Natural killer cell treated with Interleukin-12 subunit alpha and Interleukin-12 subunit beta and Interleukin-15 and Interleukin-18, amount 100 ng/mL, for 72 hours (primary cell): ENCODE measurements at places on chromosomes 16 and 17. TPM values are rescaled to one million over a fixed set of nuclear protein-coding genes. Genes with fewer than 3 reads are reported as not detected.

BMERB1 gene
- 7.3 TPM for total RNA-seq

CTRB2 gene
- total RNA-seq = not detected

TPSD1 gene
- not detected for total RNA-seq

MT1H gene
- not detected for total RNA-seq

MYH11 gene
- not detected for total RNA-seq

CSNK1D gene
- 215 TPM for total RNA-seq

GRCh38 chr17:18360518-18360917 lies 2.8 kb downstream of the SHMT1 start:
- no peaks in the 10 kb centered on the region for H3K27me3 ChIP-seq
- H3K27ac ChIP-seq = no peak overlapping the region
- peaks cover 18% of the 10 kb centered on the region for H3K4me1 ChIP-seq
- H3K36me3 ChIP-seq = no peaks in the 10 kb centered on the region
- no peak overlapping the region for H3K4me3 ChIP-seq
- DNase-seq = no peak

DNA sequence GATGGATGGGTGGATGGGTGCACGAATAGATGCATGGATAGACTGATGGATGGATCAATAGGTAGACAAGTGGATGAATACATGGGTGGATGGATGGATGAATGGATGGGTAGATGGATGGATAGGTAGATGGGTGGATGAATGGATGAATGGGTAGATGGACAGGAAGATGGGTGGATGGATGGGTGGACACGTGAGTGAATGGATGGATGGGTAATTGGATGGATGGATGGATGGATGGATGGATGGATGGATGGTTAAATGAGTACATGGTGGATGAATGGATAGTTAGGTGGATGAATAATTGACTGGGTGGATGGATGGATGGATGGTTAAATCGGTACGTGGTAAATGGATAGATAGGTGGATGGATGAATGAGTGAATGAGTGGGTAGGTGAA lies 89.7 kb upstream of the ZNF469 start:
- H3K36me3 ChIP-seq = no peaks in the 10 kb centered on the region
- no peak overlapping the region for H3K27ac ChIP-seq
- DNase-seq = no peak
- H3K4me1 ChIP-seq = no peaks in the 10 kb centered on the region

- peaks cover 52% of the 10 kb centered on the region for H3K4me1 ChIP-seq
- DNase-seq = no peak
- H3K27ac ChIP-seq = peak overlapping the region; percentile 78
- H3K27me3 ChIP-seq = no peaks in the 10 kb centered on the region
- no peaks in the 10 kb centered on the region for H3K36me3 ChIP-seq
These were observed 29.4 kb downstream of the MSI2 start for GRCh38 chr17:57285701-57286100.

GRCh38 chr17:22512506-22512905 lies 820.2 kb downstream of the KCNJ18 start:
- H3K4me3 ChIP-seq = no peak overlapping the region
- no peak overlapping the region for H3K27ac ChIP-seq
- H3K4me1 ChIP-seq = no peaks in the 10 kb centered on the region
- DNase-seq = no peak

- peaks cover 27% of the 10 kb centered on the region for H3K36me3 ChIP-seq
- DNase-seq = no peak
- peaks cover 57% of the 10 kb centered on the region for H3K4me1 ChIP-seq
- H3K4me3 ChIP-seq = no peak overlapping the region
- no peak overlapping the region for H3K27ac ChIP-seq
- peaks cover 64% of the 10 kb centered on the region for H3K27me3 ChIP-seq
These were observed 6.6 kb upstream of the CBX8 start for GRCh38 chr17:79803421-79803996.

- H3K27ac ChIP-seq = no peak overlapping the region
- DNase-seq = no peak
- no peak overlapping the region for H3K4me3 ChIP-seq
- no peaks in the 10 kb centered on the region for H3K36me3 ChIP-seq
- peaks cover 7% of the 10 kb centered on the region for H3K27me3 ChIP-seq
These were observed 34.4 kb upstream of the GAN start for GRCh38 chr16:81280393-81280792.

DNA sequence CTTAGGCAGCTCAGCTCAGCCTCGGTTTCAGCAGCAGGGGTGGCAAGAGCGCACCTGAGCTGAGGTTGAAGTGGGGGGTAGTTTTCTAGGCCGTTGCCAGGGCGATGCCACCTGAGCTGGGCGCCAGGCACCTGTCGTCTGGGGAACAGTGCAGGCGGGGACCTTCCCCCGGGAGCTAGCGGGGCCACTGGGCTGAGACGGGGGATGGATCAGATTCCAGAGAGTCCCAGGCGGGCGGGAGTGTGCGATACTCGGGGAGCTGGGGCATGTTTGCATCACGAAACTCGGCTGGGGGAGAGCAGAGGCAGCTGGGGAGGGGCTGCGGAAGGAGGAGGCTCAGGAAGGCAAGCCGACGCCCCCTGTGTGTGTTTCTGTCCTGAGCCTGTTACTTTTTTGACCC lies 477 bp upstream of the CLDN9 start:
- H3K4me3 ChIP-seq = no peak overlapping the region
- H3K4me1 ChIP-seq = peaks cover 10% of the 10 kb centered on the region
- DNase-seq = no peak
- H3K27me3 ChIP-seq = peaks cover 4% of the 10 kb centered on the region
- no peaks in the 10 kb centered on the region for H3K36me3 ChIP-seq
- no peak overlapping the region for H3K27ac ChIP-seq

DNA sequence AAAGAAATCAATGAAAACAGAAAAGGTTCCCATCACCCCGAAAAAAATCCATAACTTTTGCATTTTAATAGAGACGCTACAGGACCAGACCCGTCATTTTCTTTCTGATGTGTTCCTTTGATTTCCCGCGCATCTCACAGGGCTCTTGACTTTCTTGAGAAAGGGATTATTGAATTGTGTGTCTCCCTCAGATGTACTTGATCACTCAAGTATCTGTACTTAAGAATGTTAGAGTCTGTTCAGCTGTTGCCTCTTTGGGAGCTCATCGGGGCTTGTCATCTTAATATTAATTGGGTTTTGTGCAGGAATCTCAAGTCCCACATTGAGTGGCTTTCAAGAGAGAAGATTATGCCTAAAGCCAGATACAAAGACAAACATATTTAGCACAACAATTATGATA lies 606.4 kb upstream of the SALL1 start:
- H3K4me3 ChIP-seq = no peak overlapping the region
- no peak for DNase-seq
- no peaks in the 10 kb centered on the region for H3K4me1 ChIP-seq
- no peak overlapping the region for H3K27ac ChIP-seq

DNA sequence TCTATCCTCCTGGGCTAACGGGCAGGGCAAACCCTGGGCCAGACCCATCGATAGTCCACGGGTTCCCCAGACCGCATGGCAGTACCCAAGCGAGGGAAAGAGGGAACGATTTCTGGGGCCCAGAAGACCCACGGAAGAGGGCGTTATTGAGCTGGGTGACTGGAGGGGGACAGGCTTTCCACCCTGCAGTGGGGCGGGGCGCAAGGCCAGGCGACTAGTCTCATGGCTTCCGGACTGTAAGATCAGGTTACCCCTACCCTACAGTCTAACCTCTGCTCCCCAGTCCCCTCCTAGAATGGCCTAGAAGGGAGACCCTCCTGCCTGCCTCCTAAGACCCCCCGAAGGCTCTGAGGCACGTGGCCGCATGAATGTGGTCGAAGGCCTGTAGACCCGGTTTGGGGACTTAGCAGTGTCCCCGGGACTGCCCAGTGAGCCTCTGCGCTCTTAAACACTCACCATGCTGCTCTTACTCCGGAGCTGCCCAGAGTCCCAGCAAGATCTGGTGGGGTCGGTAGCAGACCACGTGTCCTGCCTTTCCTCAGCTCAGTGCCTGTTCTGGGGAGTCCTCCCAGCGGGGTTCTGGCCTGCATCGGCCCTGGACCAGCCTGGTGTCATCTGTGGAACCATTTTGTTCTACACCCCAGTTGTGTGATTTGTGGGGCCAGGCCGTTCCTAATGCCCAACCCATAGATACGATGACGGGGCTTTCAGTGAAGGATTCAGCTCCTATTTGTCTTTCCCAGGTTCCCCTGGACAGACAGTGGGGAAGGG lies 13.2 kb upstream of the AURKB start:
- H3K4me1 ChIP-seq = peaks cover 58% of the 10 kb centered on the region
- no peak for DNase-seq
- peaks cover 14% of the 10 kb centered on the region for H3K36me3 ChIP-seq
- H3K27me3 ChIP-seq = no peaks in the 10 kb centered on the region
- peak overlapping the region; percentile 97 for H3K4me3 ChIP-seq

DNA sequence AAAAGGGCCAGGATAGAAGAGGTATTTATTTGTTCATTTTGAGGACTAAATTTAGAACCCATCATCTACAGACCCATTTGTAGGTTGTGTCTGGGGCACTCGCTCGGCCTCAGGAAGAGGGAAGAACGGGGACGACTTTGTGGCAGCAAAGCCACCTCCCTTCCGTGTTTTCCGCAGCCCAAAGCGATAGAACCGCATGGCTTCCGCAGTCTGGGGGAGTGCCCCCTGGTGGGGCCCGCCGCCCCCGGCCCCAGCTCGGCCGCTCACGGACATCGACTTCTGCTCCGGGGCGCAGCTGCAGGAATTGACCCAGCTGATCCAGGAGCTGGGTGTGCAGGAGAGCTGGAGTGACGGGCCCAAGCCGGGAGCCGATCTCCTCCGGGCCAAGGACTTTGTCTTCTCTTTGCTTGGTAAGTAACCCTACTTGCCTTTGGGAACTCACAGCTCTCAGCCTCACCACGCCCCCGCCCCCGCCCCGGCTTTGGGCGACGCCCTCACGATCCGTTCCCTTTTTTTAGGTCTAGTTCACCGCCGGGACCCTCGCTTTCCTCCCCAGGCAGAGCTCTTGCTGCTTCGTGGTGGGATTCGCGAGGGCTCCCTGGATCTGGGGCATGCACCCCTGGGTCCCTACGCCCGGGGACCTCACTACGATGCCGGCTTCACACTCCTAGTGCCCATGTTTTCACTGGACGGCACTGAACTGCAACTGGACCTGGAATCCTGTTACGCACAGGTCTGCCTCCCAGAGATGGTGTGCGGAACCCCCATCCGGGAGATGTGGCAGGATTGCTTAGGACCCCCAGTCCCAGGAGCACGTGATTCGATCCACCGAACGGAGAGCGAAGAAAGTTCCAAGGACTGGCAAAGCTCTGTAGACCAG lies 681 bp downstream of the TMEM102 start:
- peak overlapping the region; percentile 94 for H3K4me3 ChIP-seq
- H3K27ac ChIP-seq = peak overlapping the region; percentile 86
- no peak for DNase-seq
- peaks cover 13% of the 10 kb centered on the region for H3K27me3 ChIP-seq

- peaks cover 4% of the 10 kb centered on the region for H3K36me3 ChIP-seq
- H3K27ac ChIP-seq = no peak overlapping the region
- no peak for DNase-seq
These were observed 22.1 kb downstream of the TMEM186 start for GRCh38 chr16:8775359-8775758.

DNA sequence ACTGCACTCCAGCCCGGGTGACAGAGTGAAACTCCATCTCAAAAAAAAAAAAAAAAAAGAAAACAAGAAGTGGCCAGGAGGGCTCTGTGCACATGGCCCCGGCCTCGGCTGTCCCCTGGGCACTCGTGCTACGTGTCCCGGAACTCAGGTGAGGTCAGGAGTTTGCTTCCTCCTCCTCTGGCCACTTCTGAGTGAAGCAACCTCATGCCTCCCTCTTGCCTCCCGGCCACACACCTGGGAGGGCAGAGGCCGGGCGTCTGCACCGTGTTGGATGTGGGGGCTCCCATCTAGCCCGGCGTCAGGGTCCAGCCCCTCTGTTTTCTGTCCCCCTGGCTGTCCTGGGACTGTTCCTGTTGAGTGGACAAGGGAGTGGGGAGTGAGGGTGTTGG lies 22.2 kb downstream of the ASPSCR1 start:
- H3K27ac ChIP-seq = no peak overlapping the region
- no peak for DNase-seq
- H3K36me3 ChIP-seq = no peaks in the 10 kb centered on the region
- H3K27me3 ChIP-seq = no peaks in the 10 kb centered on the region
- H3K4me3 ChIP-seq = no peak overlapping the region

- no peak for DNase-seq
- H3K4me1 ChIP-seq = no peaks in the 10 kb centered on the region
- no peaks in the 10 kb centered on the region for H3K27me3 ChIP-seq
- H3K27ac ChIP-seq = no peak overlapping the region
- H3K36me3 ChIP-seq = no peaks in the 10 kb centered on the region
- no peak overlapping the region for H3K4me3 ChIP-seq
These were observed 15.9 kb upstream of the ULK2 start for GRCh38 chr17:19883537-19884215.

- peaks cover 21% of the 10 kb centered on the region for H3K4me1 ChIP-seq
- DNase-seq = no peak
- peaks cover 42% of the 10 kb centered on the region for H3K27me3 ChIP-seq
- no peak overlapping the region for H3K27ac ChIP-seq
These were observed 917 bp upstream of the TBX2 start for GRCh38 chr17:61398721-61399130.

DNA sequence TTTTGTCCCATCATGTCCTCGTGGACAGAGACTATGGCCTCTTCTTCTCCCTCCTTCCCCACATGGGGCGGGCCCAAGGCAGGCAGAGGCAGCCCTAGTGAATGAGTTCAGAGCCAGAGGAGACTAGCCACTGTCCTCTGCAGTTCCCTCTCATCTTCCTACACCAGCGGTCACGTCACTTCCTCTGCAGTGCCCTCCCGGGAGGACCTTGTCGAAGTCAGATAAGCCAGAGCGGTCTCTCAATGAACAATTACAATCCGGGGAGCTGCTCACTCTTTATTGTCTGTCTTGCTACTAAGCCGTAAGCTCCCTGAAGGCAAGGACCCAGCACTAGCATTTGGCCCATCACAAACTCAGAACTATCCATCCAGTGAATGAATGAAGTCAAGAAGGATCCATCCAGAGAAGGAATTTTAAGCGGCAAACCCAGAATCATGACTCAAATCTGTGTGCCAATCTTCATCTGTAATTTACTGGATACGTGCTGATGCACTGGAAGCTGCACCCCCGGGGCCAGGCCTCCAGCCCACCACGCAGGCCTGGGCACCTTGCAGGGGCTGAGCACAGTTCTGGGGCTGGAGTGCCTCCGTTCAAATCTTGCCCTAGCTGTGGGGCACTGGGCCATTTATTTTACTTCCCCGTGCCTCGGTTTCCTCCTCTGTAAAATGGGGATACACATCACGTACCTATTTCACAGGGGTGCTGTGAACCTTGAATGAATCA lies 18.1 kb downstream of the ZNF423 start:
- H3K4me3 ChIP-seq = no peak overlapping the region
- H3K27me3 ChIP-seq = peaks cover 21% of the 10 kb centered on the region
- H3K4me1 ChIP-seq = no peaks in the 10 kb centered on the region
- H3K27ac ChIP-seq = no peak overlapping the region
- H3K36me3 ChIP-seq = no peaks in the 10 kb centered on the region
- DNase-seq = no peak
